ENCODE measurements at places on chromosomes 13 and 19.
A peak's percentile ranks its signal among the peaks of the same experiment; 100 is the strongest.

DNA sequence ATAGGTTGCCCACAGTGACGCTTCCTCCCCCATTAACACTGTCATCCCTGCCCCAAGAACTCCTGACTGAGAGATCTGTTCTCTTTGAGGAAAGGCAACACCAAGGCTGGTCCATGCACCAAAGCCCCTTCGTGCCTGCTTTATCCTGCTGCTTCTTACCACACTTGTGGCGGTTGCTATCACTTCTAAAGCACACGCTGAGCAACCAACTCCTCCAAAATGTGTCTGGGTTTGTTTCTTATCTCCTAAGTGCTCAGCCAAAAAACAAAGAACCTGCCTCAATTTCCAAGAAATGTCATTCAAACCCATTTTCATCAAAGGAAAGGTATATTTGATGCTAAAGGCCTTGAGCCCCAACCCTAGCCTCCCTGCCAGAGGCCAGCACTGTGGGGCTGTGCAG lies 14.6 kb downstream of the ATP7B start:
- DNase-seq: no peak

DNA sequence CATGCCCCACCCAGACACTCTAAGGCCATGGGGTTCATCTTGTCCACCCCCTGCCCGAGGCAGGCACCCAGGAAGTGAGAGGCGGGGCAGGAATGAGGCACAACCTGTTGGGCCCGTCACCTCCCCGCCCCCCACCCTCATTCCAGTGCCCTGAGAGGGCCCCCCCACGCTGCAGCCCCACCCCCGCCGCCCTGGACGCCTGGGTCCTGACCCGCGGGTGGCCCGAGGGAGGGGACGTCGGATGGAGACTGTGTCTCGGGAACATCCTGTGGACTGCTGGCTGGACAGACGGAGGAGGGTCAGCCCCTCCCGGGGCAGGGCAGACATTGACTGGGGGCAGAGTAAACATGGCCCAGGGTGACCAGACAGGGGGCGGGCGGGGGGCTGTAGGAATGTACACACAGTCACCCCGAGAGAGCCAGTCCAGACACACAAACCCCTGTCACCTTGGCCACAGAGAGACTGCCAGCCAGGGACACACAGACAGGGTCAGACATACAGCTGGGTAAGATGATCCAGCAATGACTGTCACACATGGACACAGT lies 7.4 kb upstream of the JUNB start:
- DNase-seq: no peak

DNA sequence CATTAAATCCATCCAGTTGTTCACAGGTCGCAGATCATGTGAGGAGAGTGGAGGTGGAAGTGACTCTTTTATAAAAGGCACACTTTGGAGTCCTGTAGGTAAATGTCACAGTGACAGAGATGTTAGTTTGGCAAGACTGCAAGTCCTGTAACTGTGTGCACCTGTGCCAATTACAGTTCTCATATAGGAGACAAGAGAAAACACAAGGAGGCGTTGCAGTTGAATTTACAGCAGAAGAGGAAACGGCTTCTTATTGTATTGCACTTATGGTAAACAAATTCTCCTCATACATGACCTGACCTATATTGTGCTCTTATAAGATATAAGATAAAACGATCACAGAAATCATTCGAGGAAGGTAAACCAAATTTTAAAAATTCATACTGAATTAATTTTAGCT lies 732.8 kb upstream of the SLC10A2 start:
- DNase-seq: no peak

DNA sequence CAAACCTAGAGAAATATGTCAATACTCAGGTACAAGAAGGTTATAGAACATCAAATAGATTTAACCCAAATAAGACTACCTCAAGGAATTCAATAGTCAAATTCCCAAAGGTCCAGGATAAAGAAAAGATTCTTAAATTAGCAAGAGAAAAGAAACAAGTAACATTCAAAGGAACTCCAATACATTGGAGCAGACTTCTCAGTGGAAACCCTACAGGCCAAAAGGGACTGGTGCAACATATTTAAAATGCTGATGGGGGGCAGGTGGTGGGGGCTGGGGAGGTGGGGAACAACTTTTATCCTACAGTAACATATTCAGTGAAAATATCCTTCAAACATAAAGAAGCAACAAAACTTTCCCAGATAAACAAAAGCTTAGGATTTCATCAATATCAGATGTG lies 23.1 kb downstream of the ITGBL1 start:
- no peak for DNase-seq

DNA sequence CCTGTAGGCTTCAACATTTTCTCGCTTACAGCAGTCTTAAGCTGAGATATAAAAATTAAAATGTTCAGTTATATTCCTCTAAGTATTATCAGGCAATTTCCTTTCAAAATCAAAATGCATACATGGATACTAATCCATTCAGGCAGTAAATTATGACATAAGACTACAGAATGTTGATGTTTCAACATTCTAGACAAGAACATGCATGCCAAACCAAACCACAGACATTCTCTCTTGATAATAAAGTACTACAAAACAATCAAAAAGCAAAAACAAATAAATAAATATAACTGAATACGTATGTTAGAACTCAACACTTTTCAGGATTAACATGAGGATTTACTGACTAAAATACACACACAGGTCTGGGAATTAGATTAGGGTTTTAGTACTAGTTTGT lies 7.7 kb downstream of the DIS3 start:
- no peak for DNase-seq

GRCh38 chr13:39586151-39586550 lies 16.8 kb downstream of the LHFPL6 start:
- no peak for DNase-seq

GRCh38 chr13:30448441-30448840 lies 17.3 kb downstream of the HMGB1 start:
- DNase-seq: no peak

DNA sequence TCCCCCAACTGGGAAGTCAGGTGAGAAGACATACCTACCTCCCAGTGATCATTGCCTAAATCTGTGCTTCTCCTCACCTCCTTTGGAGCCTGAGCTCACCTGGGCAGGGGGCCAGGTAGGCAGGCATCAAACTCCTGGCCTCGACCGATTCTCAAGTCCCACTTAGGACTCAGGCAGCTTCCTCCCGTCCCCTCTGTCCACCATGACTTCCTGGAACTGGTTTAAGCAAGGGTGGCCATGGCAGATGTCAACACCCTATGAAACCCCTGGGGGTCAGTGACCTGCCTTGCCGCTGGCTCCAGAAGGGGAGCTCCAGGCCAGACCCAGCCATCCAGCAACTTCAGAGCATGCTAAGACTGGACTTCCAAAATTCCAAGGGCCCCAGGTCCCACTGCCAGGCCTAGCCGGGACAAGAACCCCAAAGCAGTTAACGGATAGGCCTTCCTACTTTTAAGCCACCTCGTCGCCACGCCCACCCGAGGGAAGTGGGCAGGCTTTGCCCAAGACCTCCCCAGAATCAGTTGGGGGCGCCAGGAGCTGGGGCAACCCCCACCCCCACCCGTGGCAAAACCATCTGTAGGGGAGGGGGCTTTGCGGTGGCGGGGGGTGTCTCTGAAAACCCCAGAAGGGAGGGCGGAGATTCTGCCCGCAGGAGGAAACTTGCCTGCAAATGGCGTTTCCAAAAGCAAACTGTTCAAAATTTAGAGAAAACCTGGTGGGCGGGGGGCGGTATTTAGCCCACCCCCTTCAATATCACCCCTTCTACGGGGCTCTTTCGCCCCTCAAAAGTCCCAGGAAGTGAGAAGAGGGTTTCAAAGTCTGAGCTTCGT lies 657 bp downstream of the PLIN3 start:
- DNase-seq: no peak

GRCh38 chr19:57210381-57210780 lies 19.1 kb downstream of the ZNF264 start:
- peak; percentile 5 for DNase-seq

- no peak for DNase-seq
Measured at GRCh38 chr13:30376426-30377311, 45.6 kb upstream of the UBE2L5 start.

DNA sequence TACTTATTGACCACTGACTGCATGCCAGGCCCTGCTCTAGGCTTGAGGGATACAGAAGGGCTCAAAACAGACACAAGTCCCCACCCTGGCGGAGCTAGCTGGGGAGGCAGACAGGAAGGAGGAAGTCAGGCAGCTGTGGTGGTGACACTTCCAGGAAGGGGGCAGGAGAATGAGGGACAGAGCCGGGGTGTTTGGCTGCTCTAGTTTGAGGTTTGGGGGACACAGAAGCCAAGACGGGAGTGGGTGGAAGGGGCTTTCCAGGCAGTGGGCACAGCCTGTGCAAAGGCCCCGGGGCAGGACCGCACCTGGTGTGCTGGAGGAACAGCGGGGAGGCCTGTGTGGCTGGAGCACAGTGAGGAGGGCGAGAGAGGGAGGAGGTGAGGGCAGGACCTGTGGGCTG lies 4.0 kb downstream of the MRPL54 start:
- DNase-seq: no peak

- no peak for DNase-seq
Measured at GRCh38 chr13:97477844-97478243, 43.9 kb downstream of the RAP2A start.

DNA sequence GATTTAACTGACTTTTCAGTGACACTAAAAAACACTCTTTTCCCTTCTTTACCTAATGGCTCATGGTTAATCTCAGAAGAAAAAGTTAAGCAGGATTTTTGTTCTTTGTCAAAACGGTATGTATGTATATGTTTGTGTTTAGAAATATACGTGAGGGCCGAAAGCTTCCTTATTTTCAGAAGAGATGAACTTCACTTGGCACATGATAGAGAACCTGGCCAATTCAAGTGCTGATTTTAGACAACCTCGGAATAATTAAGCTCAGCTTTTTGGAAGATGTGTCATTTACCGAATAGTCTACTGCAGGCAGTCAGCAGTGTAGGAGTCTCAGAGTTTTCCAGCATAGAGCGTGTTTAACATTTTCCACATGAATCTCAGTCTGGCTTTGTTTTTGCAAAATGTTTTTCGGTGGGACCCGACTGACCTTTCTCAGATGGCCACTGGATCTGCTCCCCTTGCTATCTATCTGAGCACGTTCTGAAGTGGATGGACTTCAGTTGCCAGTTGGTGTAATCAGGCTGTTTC lies 4.6 kb downstream of the RNASEH2B start:
- no peak for DNase-seq

- DNase-seq: no peak
Measured at GRCh38 chr13:99214232-99214631, 13.6 kb downstream of the UBAC2 start.

- DNase-seq: peak; percentile 14
Measured at GRCh38 chr19:10112895-10113591, 1.6 kb downstream of the P2RY11 start.

DNA sequence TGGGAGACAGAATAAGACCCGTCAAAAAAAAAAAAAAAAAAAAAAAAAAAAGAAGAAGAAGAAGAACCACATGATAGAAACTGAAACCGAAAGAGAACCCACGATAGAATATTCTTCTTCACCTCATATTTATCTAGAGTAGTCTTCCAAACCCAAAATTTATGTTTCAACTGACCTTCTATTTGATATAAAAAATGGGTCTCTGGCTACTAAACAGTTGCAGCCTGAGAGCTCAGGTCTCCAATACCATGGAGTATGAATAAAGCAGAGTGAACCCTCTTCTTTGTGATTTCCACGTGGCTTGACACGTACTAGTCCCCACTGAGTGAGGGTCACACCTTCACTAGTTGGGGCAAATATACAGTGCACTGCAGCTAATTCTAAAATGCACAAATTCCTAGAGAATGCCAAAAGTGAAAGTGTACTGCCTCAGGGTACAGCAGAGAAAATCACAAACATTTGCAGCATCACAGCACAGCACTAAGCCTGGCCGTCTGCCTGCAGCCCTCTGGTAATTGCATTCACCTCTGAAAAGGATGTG lies 30.8 kb upstream of the RFC3 start:
- DNase-seq: no peak

GRCh38 chr13:108352599-108352998 lies 83.1 kb downstream of the TNFSF13B start:
- no peak for DNase-seq

- no peak for DNase-seq
Measured at GRCh38 chr19:41918653-41919244, 9.5 kb downstream of the ERFL start.

DNA sequence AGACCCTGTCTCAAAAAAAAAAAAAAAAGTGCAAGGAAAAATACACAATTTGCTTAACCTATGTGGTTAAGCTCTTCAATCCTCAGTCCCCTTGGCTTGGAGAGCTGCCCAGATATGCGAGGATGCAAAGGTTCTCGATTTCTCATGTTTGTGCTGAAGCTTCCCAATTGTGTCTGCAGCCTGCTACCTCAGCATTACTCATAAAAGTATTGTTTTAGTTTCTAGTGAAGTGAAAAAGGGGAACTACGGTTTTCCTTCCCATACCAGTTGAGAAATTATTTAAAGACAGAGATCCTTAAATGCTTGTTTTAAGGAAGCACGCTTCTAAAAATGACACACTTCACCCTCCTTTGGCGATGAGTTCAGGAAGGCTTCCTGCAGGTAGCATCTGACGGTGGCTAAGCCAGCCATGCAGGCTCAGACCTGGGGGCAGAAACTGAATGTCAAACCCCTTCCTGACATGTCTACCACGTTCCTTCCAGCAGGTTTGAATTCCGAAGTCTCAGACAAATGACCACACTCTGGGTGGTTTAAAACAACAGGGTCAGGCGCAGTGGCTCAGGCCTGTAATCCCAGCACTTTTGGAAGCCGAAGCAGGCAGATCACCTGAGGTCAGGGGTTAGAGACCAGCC lies 47.9 kb downstream of the RUBCNL start:
- no peak for DNase-seq

GRCh38 chr19:2235381-2236063 lies 607 bp downstream of the PLEKHJ1 start:
- DNase-seq: no peak

GRCh38 chr13:21670883-21671619 lies at the start of gene FGF9:
Gene FGF9, plus strand, starts transcription at chr13:21671073. Its CDS starts 840 bp downstream, at chr13:21671913.
- DNase-seq: no peak

DNA sequence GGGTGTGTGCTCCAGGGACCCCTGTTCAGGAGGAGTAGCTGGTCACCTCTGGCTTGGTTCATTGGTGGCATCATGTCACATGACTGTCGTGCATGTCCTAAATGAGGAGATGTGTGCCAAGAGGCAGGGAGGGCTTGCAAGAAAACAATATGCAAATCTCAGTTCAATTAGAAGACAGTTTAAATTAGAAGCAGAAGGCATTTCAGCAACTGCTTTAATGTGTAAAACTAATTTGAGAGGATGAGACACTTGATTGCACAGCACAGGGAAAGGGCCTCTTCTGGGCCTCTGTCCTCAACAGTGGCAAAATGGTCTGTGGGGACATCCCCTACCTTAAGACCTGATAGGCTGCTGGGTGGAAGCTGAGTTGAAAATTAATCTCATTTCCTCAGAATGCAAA lies 54.6 kb downstream of the SPATA13 start:
- no peak for DNase-seq

DNA sequence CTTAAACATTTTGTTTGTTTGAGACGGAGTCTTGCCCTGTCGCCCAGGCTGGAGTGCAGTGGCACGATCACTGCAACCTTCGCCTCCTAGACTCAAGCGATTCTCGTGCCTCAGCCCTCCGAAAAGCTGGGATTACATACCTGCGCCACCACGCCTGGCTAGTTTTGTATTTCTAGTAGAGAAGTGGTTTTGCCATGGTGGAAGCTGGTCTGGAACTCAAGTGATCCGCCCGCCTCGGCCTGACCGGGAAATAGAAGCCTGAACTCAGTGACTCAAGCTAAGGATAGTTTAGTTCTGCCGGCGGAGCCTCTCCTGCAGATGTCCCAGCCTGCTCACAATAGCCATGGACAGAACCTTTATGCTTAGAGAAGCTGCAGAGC lies 53.0 kb upstream of the ZNF254 start:
- DNase-seq: peak; percentile 71
